ENCODE measurements at places on chromosomes 7 and 10.

GRCh38 chr10:67853512-67853911, 15.5 kb upstream of the DNAJC12 start:
- no peak for DNase-seq

DNA sequence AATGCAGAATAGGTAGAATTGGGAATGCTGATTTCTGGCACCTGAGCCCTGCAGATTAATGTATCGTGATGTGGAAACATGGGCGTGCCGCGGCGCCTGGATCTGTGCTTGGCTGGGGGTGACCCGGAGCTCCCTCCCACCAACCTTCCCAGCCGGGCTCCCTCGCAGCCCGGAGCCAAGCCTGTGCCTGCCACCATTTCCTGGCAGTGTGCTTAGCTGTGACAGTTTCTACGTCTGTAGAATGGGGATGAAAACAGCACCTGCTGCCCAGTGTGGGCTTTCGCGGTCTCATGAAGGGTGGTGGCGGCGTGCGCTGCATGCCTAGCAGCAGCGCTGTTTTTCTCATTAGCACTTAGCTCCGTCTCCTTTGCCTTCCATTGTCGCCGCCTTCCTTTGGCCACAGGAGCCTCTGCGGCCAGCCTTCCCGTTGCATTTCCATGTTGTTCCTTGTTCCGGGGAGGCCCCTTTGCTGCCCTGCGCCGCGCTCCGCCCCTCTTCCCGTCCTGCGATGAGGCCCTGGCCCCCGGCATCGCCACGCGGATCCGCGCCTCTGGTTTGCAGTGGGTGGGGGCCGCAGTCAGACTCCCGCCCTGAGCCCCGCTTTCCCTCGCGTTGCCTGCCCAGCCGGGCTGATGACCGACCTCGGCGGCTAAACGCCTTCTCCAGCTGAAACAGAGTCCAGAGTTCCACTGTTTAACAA, 84.2 kb downstream of the CUL1 start:
- DNase-seq: no peak

DNA sequence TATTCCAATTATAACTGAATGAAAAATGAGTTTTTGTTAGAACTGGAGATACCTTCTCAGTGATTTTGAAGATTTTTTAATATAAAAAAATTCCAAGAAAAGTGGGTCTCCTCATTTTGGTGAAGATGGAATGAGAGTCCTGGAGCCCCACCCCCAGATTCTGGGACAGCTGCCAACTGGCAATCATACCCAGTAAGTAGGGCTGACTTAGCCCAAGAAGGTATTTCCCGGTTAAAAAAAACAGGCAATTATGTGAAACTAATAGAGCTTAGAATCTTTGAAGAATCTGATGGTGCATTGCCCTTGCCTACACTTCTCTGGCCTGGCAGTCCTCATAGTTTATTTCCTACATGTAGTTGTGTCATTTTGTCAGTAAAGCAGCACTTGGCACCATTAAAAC, 52.8 kb upstream of the VWDE start:
- DNase-seq: no peak

GRCh38 chr7:2195400-2196246, 37.1 kb downstream of the MAD1L1 start:
- no peak for DNase-seq

Measured in stimulated activated CD4-positive, alpha-beta T cell treated with anti-CD3 and anti-CD28 coated beads, Interleukin-2, amount 100 ng/mL, for 24 hours (primary cell).